ENCODE measurements at places on chromosomes 13 and 19.
A peak's percentile ranks its signal among the peaks of the same experiment; 100 is the strongest.

DNA sequence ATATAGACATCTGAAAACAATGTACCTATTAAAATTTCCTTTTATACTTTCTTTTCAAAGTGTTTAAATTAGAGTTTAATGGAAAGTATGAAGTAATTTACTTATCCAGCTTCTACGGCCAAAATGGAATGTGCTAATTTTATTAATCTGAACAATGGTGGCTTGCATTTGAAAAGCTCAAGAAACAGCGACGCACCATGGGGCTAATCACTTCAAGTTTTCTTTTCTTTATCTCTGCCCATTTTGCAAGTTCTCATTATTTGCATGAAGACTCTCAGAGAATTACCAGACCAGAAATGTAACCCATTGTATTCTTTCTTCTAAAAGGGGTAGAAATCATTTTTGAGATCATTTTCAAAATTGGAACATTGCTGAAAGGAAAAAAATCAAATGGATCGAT lies 204.0 kb upstream of the STARD13 start:
- DNase-seq = no peak

DNA sequence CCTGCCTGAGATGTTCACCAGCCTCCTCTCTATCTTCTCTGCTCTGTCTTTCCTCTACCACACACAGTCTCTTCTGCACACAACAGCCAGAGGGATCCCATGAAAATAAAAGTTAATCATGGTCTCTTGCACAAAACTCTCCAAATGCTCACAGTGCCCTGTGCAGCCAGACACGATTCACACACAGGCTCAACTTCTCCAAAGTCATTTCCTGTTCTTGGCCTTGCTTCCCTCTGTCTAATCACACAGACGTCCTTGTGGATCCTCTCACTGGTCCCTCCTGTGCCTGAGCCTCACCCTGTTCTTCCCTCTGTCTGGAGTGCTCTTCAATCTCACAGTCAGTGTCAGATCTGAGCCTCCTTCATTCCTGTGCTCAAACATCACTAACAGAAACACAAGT lies 7.8 kb downstream of the SIGLEC12 start:
- DNase-seq = no peak

- no peak for DNase-seq
Measured at GRCh38 chr13:38637576-38637975, 49.3 kb upstream of the FREM2 start.

- no peak for DNase-seq
Measured at GRCh38 chr19:2228157-2229030, 7.7 kb downstream of the PLEKHJ1 start.

DNA sequence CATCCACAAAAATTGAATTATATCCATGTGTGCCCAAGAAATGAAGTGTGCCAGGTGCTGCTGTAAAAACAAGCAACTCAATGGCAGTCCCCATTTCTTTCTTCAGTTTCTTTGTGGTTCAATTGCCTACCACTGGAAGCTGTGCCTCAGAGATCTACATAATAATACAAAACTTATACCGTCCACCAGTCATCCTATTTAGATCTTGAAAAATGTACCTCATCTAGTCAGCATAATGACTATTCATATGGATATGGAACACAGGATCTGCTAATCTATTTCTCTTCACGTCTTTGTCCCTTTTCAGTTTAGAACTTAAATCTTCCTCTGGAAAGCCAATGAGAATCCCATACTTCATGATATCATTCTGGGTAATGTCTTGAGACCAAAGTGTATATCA lies 648.5 kb downstream of the PCDH9 start:
- DNase-seq = no peak

- DNase-seq = no peak
Measured at GRCh38 chr13:114058051-114058867, 74.2 kb downstream of the RASA3 start.

DNA sequence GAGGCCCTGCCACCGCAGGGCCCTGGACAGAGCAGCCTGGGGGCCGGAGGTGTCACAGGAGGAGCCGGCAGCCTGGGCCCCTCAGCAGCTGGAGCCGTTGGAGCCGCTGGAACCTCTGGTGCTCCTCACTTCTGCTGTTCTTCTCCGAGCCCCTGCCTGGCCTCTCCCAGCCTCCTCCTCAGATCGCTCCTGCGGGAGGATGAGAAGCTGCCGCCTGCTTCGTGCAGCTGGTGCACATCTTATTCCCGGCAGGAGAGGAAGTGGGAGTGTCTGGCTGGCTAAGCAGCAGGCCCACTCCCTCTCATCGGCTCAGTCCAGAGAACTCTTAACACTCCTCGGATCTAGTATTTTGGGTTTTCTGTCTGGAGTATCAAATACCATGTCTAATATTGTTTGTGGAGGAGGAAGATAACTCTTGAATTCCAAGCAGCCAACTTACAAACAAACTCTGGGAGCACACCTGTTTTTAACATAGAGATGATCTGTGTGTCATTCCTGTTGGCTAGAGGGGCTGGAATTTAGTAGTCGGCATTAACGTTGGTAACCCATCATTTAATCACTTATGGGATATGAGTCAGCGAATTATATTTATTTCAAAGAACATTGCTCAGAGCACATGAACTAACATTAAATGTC lies 37.1 kb upstream of the RNF113B start:
- DNase-seq = no peak

GRCh38 chr13:110468986-110469495 lies 92.5 kb downstream of the RAB20 start:
- no peak for DNase-seq

DNA sequence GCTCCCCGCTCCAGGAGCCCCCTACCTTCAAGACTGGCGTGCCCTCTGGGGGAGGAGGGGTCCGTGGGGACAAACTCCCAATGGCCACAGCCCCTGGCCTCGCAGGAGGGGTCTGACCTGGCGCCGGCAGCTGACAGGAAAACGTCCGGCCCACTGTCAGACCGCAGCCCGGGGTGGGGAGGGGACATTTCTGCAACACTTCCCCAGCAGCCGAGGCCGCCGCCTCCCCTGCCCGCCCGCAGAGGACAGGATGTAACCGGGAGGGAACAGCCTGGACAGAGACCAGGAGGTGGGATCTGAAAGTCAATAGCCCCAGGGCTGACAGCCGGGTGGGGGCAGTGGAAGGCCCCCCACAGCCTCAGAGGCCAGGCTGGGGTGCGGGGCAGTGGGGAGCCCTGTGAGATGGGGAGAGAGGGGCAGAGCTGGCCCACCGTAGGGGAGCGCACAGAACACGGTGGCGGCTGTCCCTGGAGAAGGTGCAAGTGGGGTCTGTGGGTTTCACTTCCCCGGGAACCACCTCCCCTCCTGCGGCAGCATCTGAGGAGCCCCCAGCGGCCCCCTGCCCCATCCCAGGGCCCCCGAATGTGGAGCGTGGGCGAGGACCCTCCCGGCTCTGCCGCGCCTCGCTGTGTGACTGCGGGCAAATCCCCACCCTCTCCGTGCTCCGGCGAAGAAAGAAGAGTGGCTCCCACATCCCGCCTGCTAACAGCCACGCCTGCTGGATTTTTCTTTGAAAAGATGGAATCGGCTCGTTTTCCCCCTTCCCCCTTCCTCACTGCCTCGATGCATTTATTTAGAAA lies at the start of gene PEAK3:
TSS of gene PEAK3 (minus strand) at position 114 of the 800 bp plus-strand sequence. CDS start 1,244 bp downstream, outside the sequence.
- DNase-seq = no peak

DNA sequence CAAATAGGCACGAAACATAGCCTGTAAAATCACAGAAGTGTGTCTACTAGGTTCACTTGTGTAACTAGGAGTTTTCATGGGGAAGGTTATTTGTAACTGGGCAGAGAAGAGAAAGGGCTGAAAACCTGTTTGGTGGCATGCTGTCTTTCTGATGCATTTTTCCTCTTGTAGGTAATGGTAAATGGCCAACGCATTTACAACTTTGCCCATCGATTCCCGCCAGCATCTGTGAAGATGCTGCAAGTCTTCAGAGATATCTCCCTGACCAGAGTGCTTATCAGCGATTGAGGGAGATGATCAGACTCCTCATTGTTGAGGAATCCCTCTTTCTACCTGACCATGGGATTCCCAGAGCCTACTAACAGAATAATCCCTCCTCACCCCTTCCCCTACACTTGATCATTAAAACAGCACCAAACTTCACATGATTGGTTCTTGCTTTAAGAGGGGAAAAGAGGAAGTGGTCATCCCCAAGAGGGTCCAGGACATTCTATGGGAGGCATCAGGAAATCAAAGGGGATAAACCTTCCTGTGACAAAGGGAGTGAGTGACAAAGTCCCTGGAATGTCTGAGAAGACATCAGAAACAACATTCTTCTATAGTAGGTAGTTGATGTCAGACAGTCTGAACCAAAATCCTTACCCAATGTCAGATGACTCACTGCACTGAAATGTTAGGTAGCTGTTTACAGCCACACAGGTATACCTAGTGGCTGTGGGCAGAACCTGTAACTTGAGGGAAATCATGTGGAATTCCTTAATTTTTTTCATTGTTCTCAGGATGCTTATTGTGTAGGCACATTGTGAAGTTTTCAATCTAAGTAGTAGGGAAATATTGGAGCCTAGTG lies 5.0 kb downstream of the LGALS14 start:
- DNase-seq = no peak

GRCh38 chr13:39148513-39148961 lies 110.3 kb downstream of the NHLRC3 start:
- peak; percentile 43 for DNase-seq

DNA sequence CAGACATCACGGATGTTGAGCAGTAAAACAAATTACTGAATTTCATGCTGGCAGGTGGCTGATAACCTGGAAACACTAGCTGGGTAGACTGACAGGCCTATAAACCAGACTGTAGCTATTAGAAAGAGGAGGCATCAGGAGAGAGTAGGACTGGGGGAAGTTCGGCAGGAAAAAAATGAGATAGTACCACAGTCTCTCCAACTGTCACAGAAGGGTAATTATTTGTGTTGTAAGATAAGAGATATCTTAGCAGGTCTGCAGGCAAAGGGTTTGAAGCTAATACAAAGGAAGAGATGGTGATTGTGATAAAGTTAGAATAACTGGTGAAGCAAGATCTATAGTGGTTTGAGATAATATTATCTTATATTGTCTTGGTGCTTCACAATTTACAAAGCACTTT lies 41.7 kb downstream of the MIPEP start:
- no peak for DNase-seq

DNA sequence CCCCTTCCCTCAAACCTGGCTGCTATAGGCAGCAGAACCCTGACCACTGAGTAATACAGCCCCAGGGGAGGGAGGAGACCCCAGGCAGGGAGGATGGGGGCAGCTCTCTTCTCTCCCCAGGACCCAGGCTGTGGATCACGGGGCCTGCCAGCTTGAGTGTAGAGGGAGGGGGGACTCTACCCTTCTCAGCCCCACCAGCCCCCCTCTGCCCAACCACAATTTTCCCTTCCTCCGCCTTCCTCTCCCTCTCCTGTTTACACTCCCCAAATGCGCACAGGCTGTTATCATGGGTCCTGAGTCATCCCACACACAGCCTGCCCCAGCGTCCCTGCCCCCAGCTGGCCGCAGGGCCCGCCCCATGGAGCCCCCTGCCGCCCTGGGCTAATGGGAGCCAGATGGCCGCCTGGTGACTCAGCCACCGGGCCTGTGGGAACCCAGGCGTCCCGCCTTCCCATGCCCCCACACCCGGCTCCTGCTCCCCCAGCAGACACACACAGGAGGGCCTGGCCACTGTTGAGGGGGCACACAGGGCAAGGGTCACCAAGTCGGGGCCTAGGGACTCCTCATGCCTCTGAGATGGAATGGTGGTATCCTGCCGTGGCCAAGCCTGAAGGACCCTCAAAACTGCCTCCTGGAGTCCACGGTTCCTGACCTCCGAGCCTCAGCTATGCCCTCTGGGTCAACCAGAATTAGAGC lies 13.6 kb downstream of the CCDC97 start:
- DNase-seq = no peak

- no peak for DNase-seq
Measured at GRCh38 chr19:48877855-48878195, 5.6 kb downstream of the PPP1R15A start.

DNA sequence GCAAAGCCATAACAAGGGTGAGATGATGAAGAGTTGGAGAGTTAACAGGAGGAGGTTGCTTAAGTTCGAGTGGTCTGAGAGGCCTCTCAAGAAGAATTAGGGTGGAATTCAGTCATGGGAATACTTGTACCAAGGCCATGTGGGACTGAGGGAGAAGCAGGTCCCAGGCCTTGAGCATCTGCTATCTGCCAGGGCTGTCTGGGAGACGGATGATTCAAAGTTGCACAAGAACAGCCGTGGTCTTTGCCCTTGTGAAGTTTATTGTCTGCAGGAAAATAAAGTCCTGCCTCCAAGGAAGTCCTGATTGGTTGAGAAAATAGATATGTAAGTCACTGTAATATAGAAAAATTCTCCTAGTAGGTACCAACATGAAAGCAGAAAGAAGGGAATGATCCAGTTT lies 178.8 kb upstream of the RFC3 start:
- no peak for DNase-seq

- DNase-seq = no peak
Measured at GRCh38 chr13:62908321-62908720, 1492.7 kb upstream of the PCDH20 start.

- no peak for DNase-seq
Measured at GRCh38 chr13:21054313-21054712, 7.1 kb downstream of the LATS2 start.

GRCh38 chr13:33997574-33997973 lies 179.6 kb downstream of the RFC3 start:
- no peak for DNase-seq

- no peak for DNase-seq
Measured at GRCh38 chr13:113938716-113939115, 35.2 kb downstream of the C13orf46 start.

DNA sequence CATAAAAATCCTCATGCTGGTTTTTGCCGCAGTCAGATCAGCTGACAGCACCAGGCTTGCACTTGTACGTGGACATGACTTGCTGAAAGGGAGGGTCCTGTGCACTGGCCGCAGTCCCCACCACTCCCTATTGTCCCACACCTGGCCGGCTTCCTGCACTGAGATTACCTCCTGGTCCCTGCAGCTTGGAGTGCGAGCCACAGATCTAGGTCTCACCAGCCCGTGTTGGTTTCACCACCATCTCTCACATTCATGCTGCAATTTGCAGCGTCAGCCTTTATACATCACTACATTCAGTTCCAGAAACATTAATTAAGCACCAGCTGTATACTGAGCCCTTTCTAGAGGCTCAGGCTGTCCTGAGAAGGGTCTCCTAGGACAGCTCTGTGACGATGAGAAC lies 15.0 kb upstream of the CD22 start:
- DNase-seq = no peak
